ENCODE measurements at places on chromosomes 2 and 18. TPM values are rescaled to one million over a fixed set of nuclear protein-coding genes. Genes with fewer than 3 reads are reported as not detected.

The TMEM163 gene
- not detected for total RNA-seq

The ADGRF3 gene
- not detected for total RNA-seq

The FEV gene
- not detected for total RNA-seq

The POTEI gene
- 0.92 TPM for total RNA-seq

The CFAP221 gene
- not detected for total RNA-seq

The DSC2 gene
- 2.7 TPM for total RNA-seq

The IL18R1 gene
- total RNA-seq, result 0.08 TPM

The IL36RN gene
- not detected for total RNA-seq

The SERPINB2 gene
- not detected for total RNA-seq

The ZSWIM2 gene
- total RNA-seq, result not detected

The LAMA3 gene
- 8.1 TPM for total RNA-seq

The TUBA3D gene
- total RNA-seq, result not detected

The NAT8 gene
- total RNA-seq, result not detected

The ATP6V1B1 gene
- total RNA-seq, result 0.18 TPM

The MC2R gene
- total RNA-seq, result 0.05 TPM

The DHRS9 gene
- total RNA-seq, result 0.21 TPM

The KCNK3 gene
- 32.8 TPM for total RNA-seq

The B4GALT6 gene
- total RNA-seq, result 36.3 TPM

The ASIC4 gene
- 0.21 TPM for total RNA-seq

The DPP4 gene
- total RNA-seq, result 0.23 TPM

The REG3A gene
- not detected for total RNA-seq

The C2orf74 gene
- 7.7 TPM for total RNA-seq

The SERPINB13 gene
- total RNA-seq, result not detected

The RIT2 gene
- total RNA-seq, result not detected

The ACKR3 gene
- total RNA-seq, result not detected

The MC5R gene
- total RNA-seq, result not detected

The FBXO48 gene
- 0.74 TPM for total RNA-seq

The NLRC4 gene
- total RNA-seq, result not detected

The MARCO gene
- total RNA-seq, result 0.26 TPM

The ANKRD53 gene
- not detected for total RNA-seq

The CRYGD gene
- total RNA-seq, result not detected

The HNMT gene
- 4.1 TPM for total RNA-seq

The WNT6 gene
- 8.1 TPM for total RNA-seq

The CERS6 gene
- total RNA-seq, result 30.3 TPM

The ANKRD30B gene
- not detected for total RNA-seq

The DLGAP1 gene
- 1.8 TPM for total RNA-seq

All from Panc1 (cell line).